ENCODE measurements at places on chromosomes 7 and 10.
A peak's percentile ranks its signal among the peaks of the same experiment; 100 is the strongest.

GRCh38 chr7:155215576-155216325 lies 81.9 kb upstream of the INSIG1 start:
- DNase-seq: no peak

DNA sequence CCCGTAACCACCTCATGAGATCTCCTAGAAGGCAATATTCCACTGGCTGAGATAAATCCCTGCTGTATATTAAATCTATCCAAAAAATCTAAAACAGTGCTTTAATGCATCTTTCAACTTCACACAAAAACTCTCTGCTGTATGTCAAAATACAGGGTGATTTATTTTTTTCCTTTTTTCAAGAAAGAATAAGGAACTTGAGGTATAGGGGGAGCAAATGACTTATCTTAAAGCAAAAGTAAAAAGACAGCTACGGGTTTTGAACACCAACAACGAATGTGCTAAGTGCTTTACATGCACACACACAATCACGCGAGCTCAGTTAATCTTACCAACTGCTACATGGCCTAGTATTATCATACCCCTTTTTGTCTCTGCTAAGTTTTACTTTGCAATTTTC lies 168.9 kb upstream of the PHF14 start:
- DNase-seq: no peak

- DNase-seq: no peak
Measured at GRCh38 chr7:80637454-80637853, 988 bp upstream of the CD36 start.

GRCh38 chr7:15870347-15870746 lies 183.9 kb upstream of the MEOX2 start:
- no peak for DNase-seq

DNA sequence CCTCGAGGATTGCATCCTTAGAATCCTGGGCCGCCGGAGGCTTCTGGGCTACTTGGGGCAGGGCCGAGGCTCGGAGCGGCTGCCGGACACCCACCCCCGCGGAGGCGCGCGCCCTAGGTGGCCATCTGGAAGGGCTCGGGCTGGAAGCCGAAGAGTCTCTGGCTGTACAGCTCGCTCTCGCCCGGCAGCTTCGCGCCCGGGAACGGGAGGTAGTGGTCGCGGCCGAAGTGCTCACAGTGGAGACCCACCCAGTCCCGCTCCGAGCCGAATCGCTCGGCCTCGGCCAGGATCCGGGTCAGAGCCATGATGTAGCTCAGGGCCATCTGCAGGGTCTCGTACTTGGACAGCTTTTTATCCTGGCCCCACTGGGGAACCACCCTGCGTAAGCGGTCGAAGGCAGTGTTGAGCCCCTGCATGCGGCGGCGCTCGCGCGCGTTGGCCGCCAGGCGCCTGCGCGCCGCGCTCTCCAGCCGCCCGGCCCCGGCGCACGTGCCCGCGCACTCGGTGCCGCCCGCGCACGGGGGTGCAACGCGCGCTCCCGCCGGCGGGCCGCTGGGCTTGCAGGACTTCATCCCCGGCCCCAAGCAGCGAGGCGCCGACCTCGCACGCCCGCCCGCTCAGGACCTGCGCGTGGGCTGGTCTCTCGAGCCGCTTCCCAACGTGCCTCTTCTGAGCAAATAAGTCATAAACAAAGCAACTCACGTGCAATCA lies 652 bp downstream of the ATOH7 start:
- no peak for DNase-seq

- DNase-seq: peak; percentile 65
Measured at GRCh38 chr10:63217120-63217605, 84.0 kb downstream of the NRBF2 start.

DNA sequence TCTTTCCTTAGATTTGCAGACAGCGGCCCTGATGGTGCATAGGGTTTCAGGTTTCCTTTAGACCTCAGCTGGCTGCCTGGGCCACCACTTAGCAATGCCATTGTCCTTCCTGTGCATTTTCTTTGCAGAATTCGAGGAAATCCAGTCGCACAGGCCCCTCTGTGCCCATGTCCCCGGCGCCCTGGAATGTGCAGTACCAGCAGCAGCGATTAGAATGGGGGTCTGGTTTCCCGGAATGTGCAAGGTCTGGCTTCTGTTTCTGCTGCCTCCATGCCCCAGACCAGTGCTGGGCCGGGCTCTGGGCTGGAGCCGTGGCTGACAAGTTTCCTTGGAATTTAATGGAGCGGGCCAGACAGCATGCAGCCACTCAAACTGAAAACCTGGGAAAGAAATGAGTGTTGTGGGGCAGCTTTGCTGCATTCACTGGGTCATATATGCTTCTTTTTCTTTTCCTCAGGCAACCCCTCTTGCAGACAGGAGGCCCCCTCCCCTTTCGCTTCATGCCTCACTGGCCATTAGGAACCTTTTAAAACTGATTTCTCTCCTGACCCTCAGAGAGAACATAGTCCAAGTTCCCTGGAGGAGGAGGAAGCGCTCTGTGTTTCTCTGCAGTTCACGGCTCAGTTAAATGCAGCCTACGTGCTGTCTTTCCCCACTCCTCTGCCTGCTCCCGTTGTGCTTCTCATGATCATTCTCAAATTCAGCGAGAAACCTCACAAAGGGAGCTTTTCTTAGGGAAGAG lies 14.4 kb downstream of the HTRA1 start:
- no peak for DNase-seq

GRCh38 chr7:104823177-104823576 lies 190.8 kb upstream of the KMT2E start:
- DNase-seq: no peak

DNA sequence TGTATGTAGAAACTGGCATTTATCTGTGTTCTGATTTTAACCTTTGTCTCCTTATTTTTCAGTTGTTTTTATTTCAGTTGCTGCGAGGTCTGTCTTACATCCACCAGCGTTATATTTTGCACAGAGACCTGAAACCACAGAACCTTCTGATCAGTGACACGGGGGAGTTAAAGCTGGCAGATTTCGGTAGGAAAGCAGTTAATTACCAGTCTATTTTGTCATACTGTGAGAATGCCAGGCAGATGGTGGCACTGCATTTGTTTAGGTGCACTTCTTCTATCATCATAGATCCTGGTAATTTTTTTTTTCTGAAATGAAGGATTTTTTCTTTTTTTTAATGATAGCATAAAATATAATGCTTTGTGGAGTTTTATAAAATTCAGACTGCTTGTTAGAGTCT lies 321.4 kb downstream of the CDK14 start:
- DNase-seq: no peak

DNA sequence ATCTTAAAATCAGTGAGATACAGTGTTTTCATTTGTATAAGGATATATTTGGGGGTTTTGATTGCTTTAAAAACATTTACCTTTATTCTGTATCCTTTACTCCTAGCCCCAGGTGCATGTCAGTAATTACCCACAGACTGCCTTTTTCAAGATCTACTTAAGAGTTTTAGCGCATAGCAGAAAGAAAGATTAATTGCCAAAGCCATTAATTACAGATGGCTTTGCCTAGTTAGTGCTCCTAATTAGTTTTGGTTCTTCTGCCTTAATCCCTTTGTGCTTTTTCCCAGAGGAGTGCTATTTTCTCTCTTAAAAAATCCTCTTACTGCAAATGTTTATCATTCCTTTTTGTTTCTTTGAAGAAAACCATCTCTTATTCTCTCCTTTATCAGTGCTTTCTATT lies 122.8 kb downstream of the MAPK8 start:
- no peak for DNase-seq

GRCh38 chr7:107891636-107892366 lies 818 bp downstream of the DLD start:
- DNase-seq: peak; percentile 39

DNA sequence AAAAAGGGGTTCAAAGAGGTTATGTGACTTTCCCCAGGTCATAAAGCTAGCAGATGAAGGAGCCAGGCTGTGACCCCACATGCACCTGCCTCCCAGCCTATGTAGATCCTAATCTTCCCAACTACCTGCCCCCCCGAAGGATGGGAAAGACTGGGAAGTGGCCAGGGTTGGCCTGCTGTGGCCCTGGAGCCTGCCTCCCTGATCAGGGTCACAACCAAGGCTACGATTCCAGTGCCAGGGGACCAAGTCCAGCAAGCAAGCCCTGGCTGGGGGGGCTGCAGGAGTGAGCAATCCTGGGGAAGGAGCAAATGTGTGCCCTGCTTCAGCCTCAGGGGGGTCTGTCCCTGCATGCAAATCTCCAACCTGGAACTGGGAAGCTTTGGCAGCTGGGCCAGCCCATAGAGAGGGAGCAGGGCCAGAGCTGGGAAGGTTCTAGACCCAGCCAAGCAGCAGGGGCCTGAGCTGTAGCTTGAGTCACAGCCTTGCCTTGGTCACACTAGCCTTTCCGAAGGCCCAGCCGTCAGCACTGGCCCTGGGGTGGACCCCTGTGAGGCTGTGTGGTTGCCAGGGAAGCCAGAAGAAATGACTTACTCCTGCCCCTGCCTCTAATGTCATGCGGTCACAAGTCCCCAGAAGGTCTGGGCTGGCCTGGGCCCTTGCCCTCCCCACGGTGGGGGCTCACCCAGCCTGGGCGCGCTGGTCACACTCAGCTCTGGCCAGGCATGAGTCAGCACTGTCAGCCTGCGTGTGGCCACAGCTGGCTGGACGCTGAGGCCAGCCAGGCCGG lies 96.4 kb upstream of the ZMIZ1 start:
- no peak for DNase-seq

DNA sequence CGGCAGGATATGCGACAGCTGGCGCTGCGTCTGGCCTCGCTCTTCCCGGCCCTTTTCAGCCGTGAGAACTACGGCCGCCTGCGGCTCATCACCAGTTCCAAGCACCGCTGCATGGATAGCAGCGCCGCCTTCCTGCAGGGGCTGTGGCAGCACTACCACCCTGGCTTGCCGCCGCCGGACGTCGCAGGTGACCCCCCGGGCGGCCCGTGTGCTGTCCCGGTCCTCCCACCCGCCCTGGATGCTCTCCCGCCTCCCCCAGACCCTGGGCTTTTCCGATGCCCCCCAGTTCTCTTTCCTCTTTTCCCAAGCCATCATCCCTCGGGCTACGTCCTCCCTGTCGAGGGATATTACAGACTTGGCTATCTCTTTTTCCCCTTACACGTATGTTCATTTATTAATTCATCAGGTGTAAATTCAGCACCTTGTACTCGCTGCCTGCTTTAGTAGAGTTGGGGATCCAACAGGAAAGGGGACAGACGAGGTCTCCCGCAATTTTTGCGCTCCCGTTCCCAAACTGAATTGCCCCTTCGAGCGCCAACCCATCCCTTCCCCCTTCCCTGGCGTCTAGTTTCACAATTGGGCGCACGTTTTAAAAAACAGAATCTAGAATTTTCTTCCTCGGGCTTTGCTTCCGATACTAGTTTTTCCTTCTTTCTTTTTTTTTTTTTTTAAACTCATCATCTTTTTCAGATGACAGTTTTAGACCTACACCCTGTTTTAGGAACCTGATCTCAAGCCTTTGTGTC lies 846 bp downstream of the MINPP1 start:
- peak; percentile 33 for DNase-seq

DNA sequence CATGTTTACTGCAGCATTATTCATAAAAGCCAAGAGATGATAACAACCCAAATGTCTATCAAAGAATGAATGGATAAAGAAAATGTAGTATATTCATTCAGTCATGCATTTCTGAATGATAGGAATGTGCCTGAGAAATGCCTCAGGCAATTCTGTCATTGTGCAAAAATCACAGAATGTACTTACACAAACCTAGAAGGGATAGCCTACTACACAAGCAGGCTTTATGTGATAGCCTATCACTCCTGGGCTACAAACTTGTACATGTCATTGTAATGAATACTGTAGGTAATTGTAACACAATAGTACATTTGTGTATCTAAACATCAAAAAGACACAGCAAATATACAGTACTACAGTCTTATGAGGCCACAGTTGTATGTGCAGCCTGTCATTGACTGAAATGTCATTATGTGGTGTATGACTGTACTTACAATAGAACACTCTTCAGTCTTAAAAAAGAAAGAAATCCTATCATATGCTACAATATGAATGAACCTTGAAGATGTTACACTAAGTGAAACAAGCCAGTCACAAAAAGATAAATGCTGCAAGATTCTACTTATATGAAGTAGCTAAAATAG lies 141.8 kb upstream of the GPR22 start:
- no peak for DNase-seq

GRCh38 chr7:47352394-47352968 lies 229.4 kb downstream of the TNS3 start:
- DNase-seq: no peak

DNA sequence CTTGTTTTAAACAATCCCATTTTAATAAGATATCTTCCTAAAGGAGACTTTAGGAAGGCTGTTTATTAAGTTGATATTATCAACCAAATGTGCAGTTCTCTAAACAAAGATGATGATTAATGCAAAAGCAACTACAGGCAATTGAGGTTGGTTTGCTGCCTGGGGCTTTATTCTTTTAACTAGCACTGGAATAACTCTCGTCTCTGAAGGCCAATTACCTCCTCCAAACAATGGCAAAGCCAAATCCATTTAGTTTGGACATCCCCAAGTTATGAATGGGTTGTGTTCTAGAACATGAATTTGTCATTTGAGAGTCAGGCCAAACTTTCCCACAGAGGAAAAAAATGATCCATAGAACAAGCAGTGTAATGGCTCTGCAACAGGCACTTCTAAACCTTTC lies 114.1 kb downstream of the SLC16A9 start:
- DNase-seq: no peak

- DNase-seq: no peak
Measured at GRCh38 chr10:4353059-4353655, 472.9 kb upstream of the AKR1E2 start.

GRCh38 chr7:32062150-32062549 lies 8.1 kb downstream of the PDE1C start:
- DNase-seq: no peak

GRCh38 chr10:86706401-86706841 lies 38.1 kb downstream of the LDB3 start:
- no peak for DNase-seq

GRCh38 chr10:63055705-63056104 lies 77.4 kb upstream of the NRBF2 start:
- no peak for DNase-seq

GRCh38 chr10:6494936-6495592 lies 85.0 kb downstream of the PRKCQ start:
- peak; percentile 73 for DNase-seq

GRCh38 chr7:158957510-158957906 lies 101.2 kb downstream of the DYNC2I1 start:
- no peak for DNase-seq

DNA sequence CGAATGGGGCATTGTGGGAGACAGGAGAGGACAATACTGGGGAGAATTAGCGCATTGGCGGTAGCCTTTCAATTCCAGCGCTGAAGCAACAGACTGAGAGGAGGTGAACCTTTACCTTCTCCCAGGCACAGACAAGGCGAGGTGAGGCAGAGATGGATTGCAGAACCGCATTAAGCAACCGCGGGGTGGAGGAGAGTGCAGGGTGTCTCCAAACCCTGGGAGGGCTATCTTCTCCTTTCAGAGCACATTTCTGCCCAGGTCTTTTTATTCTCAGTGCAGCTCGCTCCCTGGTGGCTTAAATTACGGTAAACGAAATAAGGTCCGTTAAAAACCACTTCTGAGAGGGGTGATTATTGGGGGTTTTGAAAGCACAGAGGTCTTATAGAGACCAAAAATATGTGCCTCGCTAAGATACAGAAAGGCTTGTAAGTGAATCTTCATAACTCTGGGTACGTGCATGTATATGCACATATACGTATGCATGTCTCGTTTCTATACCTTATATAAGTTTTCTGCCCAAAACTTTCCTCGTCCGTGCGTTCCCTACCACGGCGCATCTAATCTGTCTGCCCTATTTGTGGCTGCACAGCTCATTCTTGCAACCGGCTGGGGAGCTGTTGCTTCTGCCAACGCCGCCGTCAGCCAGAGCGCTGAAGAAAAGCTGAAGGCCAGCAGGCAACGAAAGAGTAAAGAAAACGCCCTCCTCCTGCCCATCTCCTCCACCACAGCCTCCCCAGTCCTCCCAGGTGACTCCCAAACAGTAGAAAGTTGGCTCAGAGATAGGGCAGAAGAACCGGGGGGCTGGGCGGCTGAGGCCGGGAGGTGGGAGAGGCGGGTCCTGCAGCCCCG lies 895 bp upstream of the ZNF804B start:
- DNase-seq: no peak
